Activated CD8-positive, alpha-beta memory T cell treated with anti-CD3 and anti-CD28 coated beads for 1 hour (primary cell): ENCODE measurements at places on chromosomes 1 and 21.

DNA sequence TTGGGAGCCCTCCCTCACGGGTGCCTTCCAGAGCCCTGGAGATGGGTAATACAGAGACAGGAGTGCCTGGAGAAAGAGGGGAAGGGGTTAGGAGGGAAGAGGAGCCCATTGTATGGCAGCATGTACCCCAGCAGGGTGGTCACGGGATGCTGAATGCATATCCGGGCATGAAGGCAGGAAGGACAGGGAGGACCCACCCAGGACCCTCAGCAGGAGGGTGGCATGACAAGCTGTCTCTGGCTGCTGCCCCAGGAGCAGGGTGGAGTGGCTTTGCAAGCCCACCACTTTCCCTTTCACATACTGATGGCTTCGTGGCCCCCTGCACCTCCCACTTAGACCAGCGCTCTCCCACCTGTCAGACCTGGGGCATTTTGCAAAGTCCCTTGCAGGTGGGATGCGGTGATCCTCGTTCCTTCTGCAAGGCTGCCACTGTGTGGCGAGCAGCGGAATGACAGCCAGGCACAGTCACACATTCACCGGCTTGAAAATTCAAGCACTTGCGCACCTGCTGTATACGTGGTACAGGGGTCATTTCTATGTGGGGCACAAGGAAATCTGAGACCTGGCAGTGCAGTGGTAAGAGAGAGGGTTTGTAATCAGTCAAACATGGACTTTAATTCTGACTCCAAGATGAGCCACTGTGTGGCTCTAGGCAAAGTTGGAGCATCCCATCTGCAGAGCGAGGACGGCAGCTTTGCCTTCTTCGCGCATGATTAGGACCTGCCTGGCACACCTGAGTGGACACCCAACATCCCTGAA lies 53.2 kb upstream of the TMEM51 start:
- DNase-seq, result no peak

DNA sequence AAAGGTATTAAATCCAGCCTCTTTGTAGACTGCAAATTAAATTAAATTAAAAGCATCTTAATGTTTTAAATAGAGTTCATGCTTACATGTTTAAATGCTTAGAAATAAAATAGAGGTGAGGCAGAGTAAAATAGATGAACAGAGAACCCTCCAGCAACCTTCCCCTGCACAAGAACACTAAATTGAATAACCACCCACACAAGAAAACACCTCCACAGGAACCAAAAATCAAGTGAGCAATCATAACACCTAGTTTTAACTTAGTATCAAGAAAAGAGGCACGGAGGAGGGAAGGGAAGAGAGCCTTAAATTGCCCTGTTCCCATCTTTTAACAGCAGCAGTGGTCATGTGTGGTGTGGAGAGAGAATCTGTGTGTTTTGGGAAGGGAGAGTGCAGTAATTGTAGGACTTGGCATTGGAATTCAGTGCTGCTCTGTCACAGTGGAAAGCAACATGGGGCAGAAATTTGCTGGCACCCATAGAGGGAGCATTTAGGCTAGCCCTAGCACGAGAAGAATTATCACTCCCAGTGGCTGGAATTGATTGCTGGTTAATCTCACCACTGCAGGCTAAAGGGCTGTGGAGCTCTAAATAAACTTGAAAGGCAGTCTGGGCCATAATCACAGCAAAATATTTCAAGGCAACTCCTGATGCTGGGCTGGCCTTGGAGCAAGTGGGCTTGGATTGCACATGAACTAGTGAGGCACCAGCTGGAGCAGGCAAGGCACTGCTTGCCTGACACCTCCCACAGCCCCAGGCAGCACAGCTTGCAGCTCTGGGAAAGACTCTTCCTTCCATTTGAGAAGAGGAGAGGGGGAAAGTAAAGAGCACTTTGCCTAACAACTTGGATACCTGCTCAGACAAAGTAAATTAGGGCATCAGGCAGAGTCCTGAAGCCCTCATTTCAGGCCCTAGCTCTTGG lies 1478.8 kb downstream of the NCAM2 start:
- no peak for DNase-seq

DNA sequence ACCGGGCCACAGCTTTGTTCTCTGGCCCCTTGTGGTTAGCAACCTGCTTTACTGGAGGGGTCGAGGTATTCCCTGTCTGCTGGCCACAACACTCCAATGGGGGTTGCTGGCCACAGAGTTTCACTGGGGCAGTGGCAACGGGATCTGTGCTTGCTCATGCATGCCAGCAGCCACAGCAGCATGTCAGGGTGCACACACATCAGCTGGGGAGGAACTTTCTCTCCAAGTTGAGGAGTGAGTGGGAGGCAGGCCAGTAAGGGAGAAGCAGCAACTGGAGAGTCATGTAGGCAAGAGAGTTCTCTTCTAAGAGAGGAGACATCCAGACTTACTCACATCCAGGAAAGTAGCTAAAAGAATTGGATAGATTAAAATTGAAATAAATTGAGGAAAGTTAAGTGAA lies 38.0 kb downstream of the SAMD13 start:
- DNase-seq, result no peak

- no peak for DNase-seq
Observed at GRCh38 chr1:205451759-205452164, 4.1 kb downstream of the BLACAT1 start.

GRCh38 chr1:31297277-31298247 lies 730 bp downstream of the ZCCHC17 start:
- no peak for DNase-seq

DNA sequence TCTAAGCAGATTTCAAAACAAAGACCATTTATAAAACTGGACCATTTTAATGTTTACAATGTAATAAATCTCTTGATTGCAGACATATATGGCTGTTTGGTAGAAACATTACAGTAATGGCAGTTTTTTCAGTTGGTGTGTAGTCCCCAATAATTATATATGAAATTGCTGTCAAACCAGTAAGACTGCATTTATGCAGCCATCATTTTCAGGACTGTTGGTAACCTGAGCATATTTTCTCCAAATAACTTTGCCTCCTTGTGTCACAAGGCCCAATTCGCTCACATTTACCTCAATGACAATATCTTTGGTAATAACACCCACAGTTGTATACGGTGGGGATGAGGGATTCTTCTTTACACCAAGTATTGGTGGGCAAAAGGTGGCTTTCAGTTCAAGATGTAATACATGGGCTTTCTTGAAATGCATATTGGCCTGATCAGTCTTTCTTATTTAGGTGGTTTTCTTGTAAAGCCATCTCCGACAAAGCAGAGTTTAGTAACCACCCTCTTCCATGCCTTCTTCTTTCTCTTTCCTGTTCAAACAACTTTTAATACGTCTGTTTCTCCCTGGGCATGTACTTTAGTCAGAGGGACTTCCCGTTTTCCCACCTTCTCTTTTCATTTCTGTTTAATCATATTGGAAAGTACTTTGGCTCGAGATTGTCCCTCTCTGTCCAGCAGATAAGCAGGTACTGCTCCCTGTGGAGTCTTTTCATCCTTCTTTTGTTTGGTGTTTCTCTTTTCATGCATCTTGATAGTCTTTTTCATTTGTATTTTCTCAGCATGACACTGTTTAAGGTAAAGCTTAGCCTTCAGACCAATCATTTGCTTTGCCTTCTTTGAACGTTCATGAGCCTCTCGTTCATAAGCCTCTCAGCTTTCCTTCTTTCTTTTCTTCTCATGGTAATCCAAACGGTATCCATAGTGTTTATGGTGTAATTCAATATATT lies 30.4 kb downstream of the ATP2B4 start:
- no peak for DNase-seq

GRCh38 chr1:51063121-51063520 lies 38.9 kb upstream of the C1orf185 start:
- DNase-seq, result no peak

DNA sequence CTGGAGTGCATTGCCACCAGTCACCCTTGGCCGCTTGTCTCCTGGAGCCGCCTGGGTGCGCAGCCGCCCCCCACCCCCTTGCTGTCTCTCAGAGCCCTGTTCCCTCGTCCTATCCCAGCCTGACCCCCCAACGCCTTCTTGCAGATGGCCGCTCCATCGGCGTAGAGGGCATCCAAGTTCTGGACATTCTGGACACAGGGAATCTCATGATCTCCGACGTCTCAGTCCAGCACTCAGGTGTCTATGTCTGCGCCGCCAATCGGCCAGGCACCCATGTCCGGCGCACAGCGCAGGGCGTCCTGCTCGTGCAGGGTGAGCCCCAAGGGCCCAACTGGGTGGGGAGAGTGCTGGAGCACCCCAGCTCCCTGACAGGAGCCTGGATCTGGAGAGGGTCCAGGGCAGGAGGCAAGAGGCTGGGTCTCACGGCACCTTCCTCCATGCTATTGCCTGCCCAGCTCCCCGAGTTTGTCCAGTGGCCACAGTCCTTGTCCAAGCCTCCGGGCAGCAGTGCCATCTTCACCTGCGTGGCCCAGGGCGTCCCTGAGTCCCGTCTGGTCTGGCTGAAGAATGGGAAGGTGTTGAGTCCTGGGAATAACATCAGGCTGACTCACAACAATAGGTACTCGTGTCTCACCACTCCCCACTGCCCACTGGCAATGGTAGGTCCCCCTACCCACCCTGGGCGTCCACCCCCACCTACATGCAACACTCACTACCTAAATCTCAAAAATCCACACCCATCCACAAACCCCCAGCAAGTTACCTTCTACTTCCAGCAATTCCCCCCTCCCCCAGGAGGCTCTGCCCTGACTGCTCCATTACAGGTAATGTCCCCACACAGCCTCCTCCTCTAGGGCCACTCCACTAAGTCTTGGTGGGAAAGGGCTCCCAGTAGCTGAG lies 24.6 kb downstream of the SLC27A3 start:
- DNase-seq, result no peak

DNA sequence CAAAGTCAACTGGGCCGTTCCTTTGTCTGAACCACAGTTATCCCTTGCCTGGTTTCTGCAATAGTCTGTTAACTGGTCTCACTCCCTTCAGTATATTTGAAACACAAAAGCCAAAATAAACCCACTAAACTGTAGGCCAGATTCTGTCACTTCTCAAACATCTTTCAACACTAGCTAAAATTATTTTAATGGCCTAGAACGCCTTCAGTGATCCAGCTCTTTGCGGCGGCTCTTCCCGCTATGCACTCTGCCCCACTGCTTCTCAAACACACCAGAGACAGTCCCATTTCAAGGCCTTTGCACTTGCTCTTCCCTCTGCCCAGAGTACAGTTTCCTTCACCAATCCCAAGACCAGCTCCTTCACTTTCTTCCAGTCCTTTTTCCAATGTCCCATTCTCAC lies 9.2 kb downstream of the SAMSN1 start:
- DNase-seq, result no peak

DNA sequence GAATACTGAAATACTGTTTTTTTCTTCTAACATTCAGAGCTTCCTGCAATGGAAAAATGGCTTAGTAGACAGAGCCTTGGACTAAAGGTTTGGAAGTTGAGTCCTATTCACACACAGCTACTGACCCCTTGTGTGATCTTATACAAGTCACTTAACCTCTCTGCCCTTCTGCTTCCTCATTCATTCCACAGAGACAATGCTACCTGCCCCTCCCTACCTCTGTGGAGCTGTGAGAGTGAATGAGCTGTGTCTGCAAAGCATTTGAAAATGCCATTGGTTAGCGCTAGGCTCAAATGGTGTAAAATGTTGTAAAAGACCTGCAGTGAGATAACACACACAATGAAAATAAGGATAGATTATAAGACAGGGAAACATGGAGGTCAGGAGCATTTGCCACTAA lies 214.4 kb downstream of the BARHL2 start:
- DNase-seq, result no peak

- no peak for DNase-seq
Observed at GRCh38 chr21:16250273-16250672, 520.5 kb downstream of the USP25 start.

GRCh38 chr1:18575620-18576019 lies 55.0 kb upstream of the PAX7 start:
- DNase-seq, result no peak

DNA sequence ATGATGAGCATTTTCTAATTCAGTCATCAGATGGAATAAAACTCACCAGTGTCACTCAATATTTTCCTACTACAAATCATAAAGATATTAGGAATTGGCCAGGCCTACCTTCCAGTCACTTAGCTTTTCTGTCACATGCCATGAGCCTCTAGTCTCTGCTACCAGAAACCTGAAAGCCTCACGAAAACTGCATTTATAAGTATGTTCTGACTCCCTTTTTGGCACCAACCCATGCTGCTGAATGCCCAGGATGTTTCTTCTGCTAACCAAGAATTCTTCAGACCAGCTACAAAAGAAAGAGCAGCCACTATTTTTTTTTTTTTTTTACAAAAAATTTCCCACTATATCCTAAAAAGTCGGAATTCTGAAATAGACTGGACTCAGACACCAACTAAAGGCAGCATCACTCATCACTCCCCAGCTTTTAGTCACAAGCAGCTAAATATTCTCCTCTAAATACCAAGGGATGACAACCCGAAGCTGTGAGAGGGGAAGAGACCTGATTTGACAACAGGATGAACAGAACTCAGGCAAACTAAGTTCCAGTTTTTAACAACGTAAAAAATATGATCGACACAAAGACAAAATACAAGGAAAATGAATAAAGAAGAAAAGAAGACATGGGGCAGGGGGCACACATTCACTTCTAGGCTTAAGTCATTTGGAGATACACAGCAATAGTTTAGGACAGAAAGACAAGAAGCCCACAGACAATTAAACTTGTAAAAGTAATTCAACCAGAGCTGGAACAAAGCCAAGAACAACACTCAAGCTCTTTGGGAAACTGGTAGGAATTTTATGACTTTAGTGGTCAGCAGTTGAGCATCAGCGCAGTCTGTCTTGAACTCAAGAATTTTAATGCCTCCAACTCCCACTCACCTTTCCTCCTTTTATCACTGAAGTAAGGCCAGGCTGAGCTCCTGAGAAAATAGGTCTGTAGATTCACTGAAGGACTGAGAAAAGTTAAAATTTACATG lies 1.7 kb downstream of the DCAF8 start:
- no peak for DNase-seq
